ENCODE measurements at places on chromosomes 3 and 15.
A peak's percentile ranks its signal among the peaks of the same experiment; 100 is the strongest.

GRCh38 chr3:180416111-180416594 lies 185.8 kb upstream of the TTC14 start:
- DNase-seq, result no peak

GRCh38 chr3:64892671-64893309 lies 205.0 kb upstream of the ADAMTS9 start:
- DNase-seq, result no peak

DNA sequence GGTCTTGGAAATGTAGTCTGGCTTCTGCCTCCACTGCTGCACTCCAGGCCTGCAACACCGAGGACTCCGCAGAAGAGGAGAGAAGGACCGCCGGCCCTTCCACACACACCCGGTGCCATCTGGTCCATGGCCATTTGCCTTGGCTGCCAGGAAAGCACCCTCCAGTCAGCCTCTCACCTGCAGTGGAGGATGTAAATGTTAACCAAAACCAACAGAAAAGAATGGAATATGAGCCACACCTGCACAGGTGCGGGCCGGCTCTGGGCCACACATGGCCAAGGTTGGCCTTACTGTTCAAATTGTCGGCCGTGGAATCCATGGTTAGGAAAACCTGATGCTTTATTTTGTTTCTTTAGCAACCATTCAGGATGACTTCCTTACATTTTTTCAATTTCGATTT lies 178.3 kb upstream of the C2CD4B start:
- DNase-seq, result no peak

DNA sequence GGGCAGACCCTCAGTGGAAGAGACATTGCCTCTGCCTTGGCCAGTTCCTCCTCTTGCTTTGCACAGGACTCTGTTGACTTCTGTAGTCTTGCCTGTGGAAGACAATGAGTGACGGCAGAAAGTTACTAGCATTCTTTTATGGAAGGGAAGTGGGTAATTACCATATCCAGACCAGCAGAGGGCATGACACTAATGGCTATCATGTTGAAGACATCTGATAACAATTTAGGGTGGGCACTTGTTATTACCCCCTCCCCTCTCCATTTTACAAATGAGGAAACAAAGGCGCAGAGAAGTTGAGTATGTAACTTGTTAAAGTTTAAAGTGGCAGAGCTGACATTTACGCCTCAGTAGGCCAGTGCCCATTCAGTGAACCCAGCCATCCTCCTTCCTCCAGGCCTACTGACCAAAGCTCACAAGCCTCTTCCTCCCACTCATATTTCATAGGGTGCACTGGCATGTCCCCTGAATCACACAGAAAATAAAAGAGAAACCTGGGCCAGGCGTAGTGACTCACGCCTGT lies 48.2 kb upstream of the FMN1 start:
- no peak for DNase-seq

DNA sequence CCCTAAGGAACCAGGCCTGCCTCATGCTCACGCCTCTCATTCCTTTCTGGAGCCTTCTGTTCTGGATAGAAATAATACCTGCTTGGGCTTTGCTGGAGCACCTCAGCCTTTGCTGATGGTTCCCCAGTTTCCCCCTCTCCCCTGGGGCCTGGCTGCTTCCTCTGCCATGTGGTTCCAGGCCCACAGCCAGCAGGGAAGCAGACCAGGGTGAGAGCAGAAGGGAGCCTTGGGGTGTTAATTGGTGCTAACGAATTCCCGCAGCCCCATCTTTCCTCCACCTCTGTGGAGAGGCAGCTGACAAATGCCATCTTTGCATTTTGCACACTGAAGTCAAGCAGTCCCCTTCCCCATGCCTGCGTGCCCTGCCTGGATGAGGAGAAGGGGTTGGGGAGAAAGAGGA lies 13.1 kb upstream of the CORO2B start:
- no peak for DNase-seq

- no peak for DNase-seq
Measured at GRCh38 chr15:69704229-69704628, 251.6 kb downstream of the RPLP1 start.

DNA sequence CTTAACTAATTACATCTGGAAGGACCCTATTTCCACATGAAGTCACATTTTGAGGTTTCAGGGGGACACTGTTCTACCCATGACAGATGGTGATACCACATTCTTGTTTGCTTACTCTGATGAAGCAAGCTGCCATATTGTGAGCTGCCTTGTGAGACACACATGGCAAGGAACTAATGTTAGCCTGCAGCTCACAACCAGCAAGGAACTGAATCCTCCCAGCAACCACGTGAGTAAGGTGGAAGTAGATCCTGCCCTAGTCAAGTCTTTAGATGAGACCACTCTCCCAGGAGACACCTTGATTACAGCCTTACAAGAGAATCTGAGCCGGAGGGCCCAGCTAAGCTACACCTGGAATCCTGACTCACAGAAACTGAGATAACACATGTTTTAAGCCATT lies 160.1 kb downstream of the PDE8A start:
- DNase-seq, result no peak

DNA sequence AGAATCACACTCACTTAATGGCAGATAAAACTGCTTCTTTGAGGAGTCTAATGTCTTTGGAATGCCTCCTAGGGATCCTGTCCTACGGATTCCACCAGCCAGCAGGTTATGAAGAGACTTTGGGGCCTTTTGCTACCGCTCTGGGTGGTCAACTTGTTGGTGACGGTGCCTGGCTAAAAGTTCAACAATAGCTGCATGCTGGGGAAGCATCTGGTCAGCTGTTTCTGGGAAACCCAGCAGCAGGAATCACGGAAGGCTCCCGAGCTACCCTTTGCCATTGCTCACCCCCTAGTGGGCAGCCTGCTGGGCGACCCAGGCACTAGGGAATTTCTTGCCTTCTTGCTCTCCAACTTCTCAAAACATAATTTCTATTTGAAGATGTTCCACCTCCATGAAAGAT lies 263.3 kb downstream of the NEK10 start:
- no peak for DNase-seq

- DNase-seq, result no peak
Measured at GRCh38 chr3:111333642-111334041, 208.4 kb upstream of the CD96 start.

GRCh38 chr3:172107403-172107802 lies 68.0 kb downstream of the FNDC3B start:
- DNase-seq, result peak; percentile 31

DNA sequence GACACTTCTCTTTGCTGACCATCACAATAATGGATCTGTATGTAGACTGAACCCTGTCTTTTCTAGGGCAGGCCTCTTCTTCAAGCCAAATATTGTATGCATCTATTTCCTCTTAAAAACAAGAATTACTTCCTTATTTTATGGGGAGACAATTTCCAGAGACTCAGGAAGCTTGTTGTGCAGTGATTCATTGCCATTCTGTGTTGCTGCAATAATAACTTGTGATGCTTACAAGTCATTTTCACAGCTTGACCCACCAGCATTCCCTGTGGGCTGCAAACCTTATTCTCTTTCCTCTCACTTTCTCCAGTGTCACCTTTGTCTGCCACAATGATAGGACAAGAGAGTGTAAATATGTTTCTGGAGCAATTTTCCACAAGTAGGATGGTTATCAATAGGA lies 276.7 kb upstream of the SGO1 start:
- no peak for DNase-seq

DNA sequence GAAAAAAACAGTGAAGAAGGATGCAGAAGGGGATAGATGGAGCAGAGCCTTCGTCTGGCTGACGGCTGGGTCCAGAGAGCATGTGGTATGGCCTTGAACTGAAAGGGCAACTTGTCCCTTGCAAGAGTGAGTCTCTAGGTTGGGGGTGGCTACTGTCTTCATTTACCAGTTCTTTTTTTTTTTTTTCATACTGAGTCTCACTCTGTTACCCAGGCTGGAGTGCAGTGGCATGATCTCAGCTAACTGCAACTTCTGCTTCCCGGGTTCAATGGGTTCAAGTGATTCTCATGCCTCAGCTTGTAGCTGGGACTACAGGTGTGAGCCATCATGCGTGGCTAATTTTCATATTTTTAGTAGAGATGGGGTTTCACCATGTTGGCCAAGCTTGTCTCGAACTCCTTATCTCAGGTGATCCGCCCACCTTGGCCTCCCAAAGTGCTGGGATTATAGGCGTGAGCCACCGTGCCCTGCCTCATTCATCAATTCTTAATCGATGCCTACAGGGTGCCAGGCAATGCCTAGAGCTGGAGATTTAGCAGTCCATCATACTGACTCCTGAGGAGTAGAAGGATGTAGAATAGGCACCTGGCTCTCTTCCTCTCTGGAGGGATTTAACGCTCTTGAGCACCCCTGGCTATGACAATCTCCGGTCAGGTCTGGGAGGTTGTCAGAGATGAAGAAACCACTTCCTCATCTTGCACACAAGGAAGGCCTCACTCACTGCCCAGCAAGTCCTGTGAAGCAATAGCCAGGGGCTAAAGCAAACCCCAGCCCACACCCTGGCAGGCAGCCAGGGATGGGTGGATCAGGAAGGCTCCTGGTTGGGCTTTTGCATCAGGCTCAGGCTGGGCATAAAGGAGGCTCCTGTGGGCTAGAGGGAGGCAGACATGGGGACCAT lies at the start of gene CAMP:
Gene CAMP, plus strand, starts transcription at position 880 of the 898 bp plus-strand sequence. Its CDS starts 17 bp downstream, at position 897.
- DNase-seq, result no peak

- DNase-seq, result no peak
Measured at GRCh38 chr3:197539651-197540051, 16.1 kb downstream of the BDH1 start.

- no peak for DNase-seq
Measured at GRCh38 chr3:69142090-69142489, 19.7 kb upstream of the LMOD3 start.

DNA sequence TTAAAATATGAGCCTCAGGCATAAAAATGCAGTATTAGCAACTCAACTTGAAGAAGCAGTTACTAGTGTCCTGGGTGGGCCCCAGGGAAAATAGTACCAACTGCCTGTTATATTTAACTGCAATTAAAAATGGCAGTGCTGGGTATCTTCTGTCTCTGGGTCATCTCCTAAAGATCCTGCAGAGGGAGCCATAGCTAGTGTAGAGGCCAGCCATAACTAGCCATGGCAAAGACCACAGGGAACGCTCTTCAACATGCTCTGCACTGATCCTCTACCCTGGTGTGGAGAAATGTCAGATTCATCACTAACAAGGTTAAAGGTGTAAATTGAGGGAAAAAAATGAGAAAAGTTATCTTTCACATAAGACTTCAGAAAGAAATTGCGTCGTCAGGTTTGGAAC lies 181.3 kb downstream of the SNRPN start:
- no peak for DNase-seq

GRCh38 chr3:143661677-143662076 lies 186.6 kb downstream of the SLC9A9 start:
- no peak for DNase-seq

- DNase-seq, result no peak
Measured at GRCh38 chr3:112738366-112738765, 97.4 kb upstream of the CCDC80 start.

DNA sequence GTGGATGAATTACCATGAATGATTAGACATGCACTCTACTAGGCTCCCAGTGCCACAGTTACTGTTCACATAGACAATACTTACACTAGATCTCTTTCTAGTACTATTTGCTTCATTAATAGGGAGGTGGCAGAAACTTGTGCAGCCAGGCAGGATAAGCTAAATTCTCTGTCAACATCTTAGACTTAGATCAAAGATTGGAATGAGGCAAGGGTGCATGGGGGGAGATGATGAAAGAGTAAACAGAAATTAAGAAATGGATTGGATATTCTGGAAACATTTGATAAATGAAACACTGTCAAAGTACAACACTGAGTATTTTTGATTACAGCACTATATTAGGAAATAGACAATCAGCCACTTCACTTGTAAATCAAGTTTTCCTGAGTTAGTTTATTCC lies 205.4 kb upstream of the TBC1D5 start:
- DNase-seq, result no peak

DNA sequence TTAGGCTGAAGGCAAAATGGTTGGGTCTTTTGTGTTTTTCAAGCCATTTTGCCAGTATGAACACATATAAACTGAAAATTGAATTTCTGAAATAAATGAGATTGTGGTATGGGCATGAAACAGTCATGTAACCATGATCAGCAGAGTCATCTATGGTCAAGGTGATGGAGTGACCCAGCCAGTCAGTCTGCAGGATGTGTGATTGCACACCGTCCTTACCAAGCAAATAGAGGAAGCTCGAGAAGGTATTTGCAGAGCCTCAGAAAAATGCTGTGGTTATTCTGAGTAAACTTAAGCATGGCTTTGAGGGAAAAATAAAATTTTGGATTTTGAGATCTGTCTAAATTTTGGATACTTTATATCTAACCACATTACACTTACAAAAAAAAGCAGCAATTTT lies 95.9 kb upstream of the RNF7 start:
- no peak for DNase-seq

DNA sequence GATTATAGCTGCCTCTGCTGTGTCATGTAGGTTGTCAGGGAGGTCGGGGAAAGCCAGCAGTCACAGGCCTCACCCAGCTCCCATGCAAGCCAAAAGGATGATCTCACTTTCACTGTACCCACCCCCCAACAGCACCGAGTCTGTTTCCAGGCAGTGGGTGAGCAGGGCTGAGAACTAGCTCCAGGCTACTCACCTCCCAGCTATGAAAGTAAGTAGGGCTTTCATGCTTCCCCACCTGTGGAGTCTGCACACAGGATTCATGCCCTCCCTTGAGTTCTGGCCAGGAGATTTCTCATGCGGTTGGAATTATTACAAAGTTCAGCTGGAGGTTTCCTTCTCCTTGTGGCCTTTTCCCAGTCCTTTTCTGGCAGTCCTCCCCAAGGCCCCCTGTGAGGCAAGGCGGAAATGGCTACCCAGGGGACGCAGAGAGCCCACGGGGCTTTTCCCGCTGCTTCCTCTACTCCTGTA lies 356.2 kb downstream of the SV2B start:
- DNase-seq, result no peak

GRCh38 chr3:43378066-43378935 lies 92.0 kb downstream of the SNRK start:
- peak; percentile 57 for DNase-seq

DNA sequence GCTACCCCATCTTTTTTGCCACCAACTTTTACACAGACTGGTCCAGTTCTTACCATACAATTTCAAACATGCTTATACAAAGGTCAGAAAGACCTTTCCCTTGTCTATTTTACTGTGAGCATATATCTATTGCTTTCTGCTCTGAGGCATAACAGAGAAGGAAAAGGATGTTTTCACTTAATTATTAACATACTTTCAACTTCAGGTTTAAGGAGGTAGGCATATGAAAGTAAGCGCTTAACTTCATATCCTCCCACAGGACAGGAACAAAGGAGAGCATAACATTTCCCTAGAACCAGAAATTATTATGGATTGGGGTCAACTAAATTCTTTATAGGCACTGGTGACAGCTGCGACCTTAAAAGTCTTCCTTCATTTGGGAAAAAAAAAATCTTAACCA lies 1.1 kb downstream of the MYEF2 start:
- DNase-seq, result no peak
